Right cardiac atrium (tissue), 5 donors: ENCODE measurements at places on chromosomes 12 and 14. TPM values are rescaled to one million over a fixed set of nuclear protein-coding genes. Genes with fewer than 3 reads are reported as not detected.

DNA sequence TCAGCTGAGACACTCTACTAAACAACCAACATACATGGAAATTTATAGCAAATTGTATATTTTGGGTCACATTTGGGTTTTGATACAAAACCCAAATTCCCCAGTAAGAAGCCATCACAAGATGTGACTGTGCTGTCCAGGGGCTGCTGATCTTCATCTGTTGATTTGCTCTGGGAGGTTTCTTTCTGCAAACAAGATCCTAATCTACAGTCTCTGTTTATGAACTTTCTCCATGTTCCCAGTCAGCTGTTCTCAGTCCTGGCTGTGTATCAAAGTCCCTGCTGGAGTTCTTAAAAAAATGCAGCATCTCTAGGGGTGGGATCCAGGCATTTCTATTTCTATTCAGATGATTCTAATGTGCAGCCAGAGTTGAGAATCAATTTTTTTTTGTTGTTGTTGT, 85.1 kb downstream of the ATP23 start:
- no peak for DNase-seq

DNA sequence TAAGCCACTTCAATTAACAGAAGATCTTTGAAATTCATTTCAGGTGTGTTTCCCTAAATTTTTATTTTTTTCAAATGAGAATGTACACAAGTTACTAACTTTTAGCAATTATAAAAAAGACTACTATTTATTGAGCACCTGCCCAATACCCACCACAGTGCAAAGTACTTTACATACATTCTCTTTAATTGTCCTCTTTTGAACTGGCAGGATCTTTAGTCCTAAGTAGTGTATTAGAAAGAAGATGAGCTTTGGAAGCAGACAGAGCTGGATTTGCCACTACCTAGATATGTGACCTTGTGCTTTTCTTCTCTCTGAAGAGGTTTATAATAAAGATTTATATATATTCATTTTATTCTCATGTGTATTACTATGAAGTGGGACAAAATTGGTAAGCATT, 63.7 kb downstream of the TMEM117 start:
- no peak for DNase-seq

- DNase-seq, result no peak
These were observed 19.6 kb downstream of the PELI2 start for GRCh38 chr14:56137849-56138248.

The MYF5 gene
- not detected for total RNA-seq

DNA sequence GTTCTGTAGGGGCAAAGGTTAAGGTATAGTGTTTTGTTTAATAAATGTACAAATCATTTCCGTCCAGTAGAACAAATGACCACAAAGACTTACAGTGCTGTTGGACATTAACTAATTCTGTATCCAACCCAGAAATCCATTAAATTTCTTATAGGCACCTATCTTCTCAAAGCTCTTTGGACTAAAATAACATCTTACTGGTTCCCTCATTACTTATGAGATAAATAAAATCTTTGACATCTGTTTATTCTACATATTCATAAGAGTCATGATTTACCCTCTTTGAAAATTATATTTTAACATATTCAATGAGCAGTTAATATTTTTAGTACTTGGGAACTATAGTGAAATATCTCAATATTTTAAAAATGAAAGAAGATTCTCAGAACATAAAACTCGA, 102.7 kb upstream of the G2E3 start:
- DNase-seq, result no peak

DNA sequence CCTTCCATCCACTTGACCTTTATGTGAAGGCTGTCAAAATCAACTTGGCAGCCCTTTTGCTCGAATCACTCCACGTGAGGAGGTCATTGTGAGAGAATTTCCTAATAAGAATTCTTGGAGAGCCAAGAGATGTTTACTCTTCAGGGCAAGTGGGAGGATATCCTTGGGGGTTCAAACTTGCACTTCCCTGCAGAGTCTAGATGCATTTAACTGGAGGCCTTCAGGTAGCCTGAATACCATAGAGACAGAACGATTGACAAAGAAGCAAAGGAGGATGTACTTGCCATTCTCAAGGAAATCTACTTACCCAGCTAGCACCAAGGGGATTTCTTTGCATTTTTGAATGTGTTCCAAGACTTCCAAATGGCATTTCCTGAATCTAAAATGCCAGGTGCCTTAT, 1702.6 kb upstream of the FLRT2 start:
- no peak for DNase-seq

The TMEM179 gene
- 0.70 TPM for total RNA-seq

DNA sequence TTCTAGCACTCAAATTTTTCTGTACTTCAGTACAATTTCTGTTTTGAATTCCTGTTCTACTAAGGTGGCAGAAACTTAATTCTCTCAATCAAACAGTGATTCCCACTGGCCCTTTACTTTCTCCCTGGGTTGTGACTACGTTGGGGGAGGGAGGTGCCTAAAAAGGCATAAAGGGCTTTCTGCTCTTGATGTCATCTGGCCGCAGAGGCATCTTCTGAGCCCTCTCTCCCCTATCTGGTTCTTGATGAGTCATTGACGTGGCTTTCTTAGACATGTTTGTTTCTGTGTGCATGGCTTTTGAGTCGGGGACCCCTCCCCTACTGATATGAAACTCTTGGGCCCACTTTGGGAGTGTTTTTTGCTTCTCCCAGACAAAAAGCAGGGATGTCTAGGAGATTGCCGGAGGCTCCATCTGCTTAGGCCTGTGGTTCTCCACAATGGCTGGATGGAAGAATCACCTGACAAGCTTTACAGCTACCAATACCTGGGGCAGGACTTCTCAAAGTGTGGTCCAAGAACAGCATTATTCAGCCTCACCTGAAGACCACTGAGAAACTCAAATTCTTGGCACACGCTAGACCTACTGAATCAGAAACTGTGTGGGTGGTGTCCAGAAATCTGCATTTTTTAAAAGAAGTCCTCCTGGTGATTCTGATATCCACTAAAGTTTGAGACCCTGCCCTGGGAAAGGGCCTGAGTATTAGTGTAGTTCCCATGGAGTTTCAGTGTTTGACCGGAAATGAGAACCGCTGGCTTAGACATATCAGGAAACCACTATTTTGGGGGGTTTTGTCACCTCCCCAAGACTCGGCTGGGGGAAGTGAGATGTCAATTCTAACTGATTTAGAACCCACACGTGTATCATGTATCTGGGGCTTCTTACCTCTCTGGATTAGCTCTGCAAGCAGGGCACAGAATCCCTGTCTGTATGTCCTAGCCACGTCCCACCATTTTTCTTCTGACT, 395.7 kb upstream of the PDE3A start:
- no peak for DNase-seq

The FOS gene
- 244 TPM for total RNA-seq

The TC2N gene
- total RNA-seq, result 8.6 TPM

GRCh38 chr12:27517961-27518665, 5.9 kb upstream of the PPFIBP1 start:
- no peak for DNase-seq

DNA sequence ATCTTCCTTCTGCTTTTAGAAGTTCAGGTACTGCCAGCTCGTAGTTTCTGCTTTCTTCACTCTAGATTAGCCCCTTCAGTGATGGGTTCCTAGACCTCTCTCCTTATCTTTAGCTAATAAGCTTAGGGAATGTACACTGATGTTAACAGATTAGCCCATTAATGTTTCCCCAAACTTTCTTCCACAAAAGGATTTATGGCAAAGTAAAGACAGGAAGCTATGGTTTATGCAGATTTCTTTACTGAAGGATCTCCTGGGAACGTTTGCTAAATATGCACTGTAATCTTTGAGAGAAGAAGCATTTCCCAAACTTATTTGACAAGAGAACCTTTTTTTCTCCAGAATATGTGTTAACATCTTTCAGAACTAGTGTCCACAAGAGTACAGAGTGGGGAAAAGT, 4.2 kb downstream of the SOCS4 start:
- DNase-seq, result no peak

DNA sequence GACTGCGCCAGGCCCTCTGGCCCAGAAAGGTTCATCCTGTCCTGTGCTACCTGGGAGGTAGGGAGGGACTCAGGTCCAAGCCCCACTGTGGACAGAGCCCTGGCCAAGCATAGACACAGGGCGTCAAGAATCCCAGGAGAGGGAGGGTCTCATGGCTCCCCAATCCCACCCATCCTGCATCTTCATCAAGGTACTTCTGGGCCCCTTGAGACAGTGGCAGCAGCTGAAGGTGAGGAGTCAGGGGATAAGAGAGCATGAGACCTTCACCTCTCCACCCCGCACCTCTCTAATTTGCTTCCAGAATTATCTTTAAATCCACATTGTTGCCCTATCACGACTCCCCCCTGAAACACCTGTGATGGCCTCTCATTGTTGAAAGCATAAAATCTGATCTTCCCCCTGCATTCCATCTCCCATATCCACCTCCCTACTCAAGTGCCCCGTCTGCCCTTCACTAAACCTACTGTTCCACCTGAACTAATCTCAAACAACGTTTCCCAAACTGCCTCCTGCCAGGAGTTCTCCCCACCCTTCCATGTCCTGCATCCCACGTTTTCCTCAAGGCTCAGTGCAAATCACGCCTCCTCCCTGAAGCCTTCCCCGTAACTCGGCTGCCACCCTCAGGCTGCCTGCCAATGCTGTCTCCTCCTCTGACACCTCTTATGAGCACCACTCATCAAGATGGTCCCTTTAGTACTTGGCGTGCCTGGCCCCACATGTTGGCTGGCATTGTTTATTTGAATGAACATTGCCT, 27.1 kb downstream of the KRT18 start:
- peak; percentile 81 for DNase-seq

The KRT73 gene
- not detected for total RNA-seq

The RBMS2 gene
- total RNA-seq, result 35.2 TPM

The RHOF gene
- 22.2 TPM for total RNA-seq

The CLBA1 gene
- 3.1 TPM for total RNA-seq

The CD163 gene
- total RNA-seq, result 174 TPM

The MYO1H gene
- total RNA-seq, result 0.31 TPM

DNA sequence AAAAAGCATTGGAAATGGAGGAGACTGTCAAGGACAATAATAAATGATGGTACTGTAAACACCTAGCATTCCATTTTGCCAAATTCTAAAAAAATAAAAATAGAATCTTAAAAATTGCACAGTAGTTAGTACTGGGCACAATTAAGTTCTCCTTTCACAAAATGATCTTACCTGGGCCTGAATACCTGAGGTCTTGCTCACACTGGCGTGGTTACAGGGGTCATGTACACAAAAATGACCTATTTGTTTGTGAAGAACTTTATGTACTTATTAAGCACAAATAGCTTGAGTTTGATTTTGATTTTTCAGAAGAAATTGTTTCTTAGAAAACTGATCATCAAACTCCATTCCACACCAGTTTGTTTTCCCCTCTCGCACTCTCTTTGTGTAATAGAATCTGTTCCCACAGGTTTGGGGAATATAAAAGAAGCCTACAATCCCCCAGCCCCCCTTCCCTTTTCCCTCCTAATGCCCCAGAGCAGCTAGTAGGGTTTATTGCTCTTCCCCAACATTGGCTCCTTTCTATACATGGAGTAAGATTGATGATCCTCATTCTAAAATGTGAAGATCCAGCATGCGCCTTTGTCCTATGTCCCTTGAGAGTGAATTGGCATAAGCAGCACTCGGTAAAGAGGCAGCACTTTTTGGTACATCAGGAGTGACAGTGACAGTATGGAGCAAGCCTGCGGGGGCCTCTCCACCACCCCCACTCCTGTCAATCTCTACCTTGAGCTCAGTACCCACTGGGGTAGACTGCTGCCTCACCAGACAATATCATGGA, 204.3 kb downstream of the ASCL1 start:
- DNase-seq, result no peak

- DNase-seq, result no peak
These were observed 697 bp upstream of the HOXC5 start for GRCh38 chr12:54032086-54032619.

GRCh38 chr14:68574906-68575305, 218.0 kb downstream of the ZFP36L1 start:
- peak; percentile 49 for DNase-seq

The BCL11B gene
- total RNA-seq, result 0.08 TPM

GRCh38 chr12:4118017-4118510, 155.5 kb upstream of the CCND2 start:
- DNase-seq, result peak; percentile 21

GRCh38 chr14:37598747-37599506, 3.5 kb downstream of the TTC6 start:
- no peak for DNase-seq

DNA sequence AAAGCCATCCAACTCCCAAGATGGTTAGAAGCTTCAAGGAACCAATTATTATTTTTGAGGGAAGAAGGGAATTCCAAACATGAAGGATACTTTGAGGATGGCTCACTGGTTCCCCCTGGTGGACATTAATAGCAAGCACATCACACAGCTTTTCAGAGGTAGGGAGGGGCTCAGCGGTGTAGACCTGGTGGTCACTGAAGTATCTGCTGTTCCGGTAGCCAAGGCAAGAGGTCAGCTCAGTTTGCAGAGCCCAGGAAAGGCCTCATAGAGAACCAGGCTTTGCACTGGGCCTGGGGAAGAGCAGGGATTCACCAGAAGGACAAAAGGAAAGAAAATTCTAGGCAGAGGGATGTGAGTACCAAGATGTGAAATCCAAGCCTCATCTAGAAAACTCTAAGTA, 118.7 kb downstream of the KSR2 start:
- DNase-seq, result no peak

DNA sequence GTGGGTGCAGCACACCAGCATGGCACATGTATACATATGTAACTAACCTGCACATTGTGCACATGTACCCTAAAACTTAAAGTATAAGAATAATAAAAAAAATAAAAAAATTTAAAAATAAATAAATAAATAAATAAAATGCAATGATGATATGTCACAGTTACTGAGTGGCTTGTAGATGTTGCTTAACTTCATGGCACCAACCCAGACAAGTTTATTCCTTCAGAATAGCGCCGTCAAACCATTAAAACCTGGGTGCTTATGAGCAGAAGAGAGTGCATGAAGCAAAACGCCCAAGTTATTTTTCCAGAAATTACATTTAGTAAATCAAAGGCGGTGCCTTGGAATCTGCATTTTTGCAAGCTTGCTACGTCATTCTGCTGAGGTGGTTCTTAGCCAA, 417.9 kb downstream of the AEBP2 start:
- DNase-seq, result no peak

The WIF1 gene
- total RNA-seq, result not detected

The IFNG gene
- not detected for total RNA-seq

GRCh38 chr14:102250636-102251035, 54.3 kb downstream of the MOK start:
- no peak for DNase-seq

GRCh38 chr12:34603382-34604035, 581.2 kb downstream of the ALG10 start:
- DNase-seq, result no peak

GRCh38 chr12:116360579-116361413, 83.3 kb upstream of the MED13L start:
- DNase-seq, result no peak
